ENCODE measurements at places on chromosomes 1 and 21.

GRCh38 chr1:14519976-14520375 lies 78.5 kb upstream of the KAZN start:
- DNase-seq = no peak

DNA sequence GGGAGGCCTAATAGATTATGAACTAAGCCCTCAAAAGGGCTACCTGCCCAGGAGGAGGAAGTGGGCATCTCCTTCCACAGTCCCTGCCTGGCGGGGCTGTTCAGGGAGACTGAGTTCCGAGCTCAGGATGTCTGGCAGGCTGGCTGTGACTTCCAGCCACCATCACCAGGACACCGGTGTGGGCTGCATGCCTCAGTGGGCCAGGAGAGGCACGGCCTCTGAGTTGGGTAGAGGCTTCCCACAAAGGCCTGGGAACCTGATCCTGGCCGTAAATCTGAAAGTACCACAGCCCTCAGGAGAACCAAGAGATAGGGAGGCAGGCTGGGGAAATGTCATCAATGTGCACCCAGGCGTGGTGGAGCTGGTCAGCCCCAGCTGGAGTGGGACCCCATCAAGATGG lies 29.1 kb downstream of the NTPCR start:
- DNase-seq = no peak

DNA sequence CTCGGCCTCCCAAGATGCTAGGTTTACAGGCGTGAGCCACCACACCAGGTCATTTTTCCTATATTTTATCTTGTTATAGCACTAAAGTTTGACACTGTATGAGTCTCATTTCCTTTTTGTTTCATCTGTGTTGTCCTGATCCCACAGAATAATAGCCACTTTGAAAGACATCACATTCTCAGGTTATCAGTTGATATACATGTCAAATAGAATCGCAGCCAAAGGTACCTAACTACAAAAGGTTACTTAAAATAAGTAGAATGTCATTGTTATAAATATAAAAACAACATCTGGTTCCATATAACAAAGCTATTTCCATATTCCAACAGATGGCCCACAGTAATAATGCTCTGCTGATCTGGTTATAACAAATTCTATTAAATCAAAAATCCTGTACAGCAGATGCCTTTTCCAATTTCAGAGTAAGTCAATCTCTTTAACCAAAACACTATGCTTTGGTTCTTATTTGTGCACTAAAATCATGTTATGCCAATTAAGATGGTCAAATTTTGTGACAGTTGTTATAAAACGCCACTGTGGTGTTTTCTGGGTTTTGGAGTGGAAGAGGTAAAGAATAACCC lies 6.0 kb downstream of the FOXJ3 start:
- DNase-seq = no peak

DNA sequence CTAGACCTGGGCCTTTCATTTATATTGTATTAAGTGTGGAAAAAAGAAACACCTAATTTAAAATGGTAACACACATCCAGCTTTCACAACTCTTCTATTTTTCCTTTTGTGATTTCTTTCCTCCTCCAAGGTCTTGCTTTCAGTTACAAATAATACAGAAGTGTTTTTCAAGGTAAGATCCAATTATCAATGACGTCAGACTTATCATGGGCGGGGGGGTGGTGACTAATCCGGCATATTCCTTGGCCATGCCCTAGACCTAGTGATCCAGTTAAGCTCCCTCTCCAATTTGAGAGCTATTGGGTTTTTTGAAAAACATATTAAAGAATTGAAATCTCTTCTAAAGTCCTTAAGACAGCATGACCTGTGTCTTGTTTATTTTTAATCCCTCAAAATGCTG lies 669.9 kb upstream of the NR5A2 start:
- no peak for DNase-seq

DNA sequence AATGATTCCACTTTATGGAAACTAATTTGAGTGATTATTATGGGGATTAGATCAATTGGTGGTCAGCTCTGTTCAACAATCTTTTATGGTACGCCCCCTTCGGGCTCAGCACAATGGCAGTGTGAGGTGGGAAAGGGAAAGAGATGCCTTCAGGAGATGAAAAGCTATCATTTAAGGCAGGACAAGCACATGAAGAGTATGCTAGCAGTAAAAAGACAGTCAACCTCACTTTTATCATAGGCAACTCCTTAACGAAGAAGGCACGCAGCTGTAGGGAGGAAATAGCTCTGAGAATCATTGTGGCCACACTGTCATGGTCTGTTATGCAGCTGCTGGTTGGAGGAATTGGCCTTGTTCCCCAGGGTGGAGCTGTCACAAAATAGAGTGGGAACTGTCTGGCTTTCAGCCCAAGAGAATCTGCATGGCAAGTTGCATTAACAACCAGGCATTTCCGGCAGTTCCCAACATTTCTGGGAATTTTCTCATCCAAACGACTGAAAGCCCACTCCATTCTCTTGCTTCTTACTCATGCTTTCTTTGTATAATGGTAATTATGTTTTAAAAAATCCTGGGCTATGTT lies 54.4 kb upstream of the BCL10 start:
- DNase-seq = no peak

DNA sequence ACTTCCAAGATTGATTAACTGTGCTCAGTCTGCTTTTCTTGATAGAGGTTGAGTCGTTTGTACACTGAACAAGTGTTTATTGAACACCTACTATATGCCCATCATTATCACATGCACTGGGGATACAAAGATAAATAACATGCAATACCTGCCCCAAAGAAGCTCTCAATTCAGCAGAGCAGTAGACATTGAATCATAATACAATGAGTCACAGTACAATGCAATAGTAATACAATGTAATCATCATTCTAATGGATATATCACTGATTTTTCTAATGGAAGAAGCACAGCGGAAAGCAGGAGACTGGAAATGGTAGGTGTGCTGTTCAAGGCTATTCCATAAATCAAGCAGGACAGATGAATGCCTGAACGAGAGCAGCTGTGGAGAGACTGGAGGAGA lies 3.7 kb upstream of the SEC16B start:
- DNase-seq = no peak

DNA sequence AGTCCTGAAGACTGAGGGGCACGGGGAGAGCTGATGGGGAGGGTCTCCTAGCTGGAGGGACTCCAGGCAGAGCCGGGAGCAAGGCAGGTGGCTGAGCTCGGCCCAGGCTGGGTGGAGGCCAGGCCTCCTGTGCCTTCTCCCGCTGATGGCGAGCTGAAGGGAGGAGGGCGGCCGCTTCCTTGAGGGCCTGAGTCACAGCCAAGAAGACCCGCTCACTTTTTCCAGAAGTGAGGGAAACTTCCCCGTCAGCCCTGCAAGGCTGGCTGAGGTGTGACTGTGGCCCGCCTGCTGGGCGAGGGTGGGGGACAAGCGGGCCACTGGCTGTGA lies 1.7 kb upstream of the VWA1 start:
- DNase-seq = no peak

DNA sequence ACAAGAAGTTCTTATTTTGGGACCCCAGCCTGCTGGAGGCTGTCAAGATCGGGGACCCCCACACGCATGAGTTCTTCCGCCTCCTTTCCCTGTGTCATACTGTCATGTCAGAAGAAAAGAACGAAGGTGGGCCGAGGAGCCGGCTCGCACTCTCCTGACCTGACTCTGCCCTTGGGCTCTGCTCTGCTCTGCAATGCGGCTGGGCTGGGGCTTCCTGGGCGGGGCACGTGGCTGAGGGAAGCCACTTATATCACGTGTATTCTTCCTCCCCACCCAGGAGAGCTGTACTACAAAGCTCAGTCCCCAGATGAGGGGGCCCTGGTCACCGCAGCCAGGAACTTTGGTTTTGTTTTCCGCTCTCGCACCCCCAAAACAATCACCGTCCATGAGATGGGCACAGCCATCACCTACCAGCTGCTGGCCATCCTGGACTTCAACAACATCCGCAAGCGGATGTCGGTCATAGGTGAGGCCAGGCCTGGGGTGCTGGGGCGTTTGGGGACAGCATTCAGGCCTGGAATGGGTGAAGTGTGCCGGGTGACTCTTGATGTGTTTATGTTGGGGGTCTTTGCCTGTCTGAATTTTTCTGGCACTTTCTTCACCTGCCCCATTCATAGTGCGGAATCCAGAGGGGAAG lies 17.6 kb downstream of the ATP8B2 start:
- DNase-seq = no peak
